ENCODE measurements at places on chromosomes 3 and 15.
A peak's percentile ranks its signal among the peaks of the same experiment; 100 is the strongest.

DNA sequence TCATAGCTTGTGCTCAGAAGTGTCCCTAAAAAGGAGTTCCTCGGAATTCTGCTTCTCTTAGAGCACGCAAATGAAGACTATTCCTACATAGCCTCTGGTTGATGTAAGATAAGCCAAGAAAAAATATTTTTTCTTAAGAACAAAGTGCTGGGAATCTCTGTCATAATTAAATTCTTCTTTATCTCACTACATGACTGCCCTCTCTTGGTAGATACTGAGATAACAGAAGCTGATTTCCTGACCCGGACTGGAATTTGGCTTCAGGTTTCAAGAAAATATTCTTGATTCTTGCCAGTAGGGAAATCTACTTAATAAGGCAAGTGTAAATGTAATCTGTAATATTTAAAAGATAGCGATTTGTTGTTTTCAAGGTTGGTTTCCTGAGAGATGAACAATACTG is 31.3 kb upstream of the SETMAR start:
- peak; percentile 58 for DNase-seq

- DNase-seq: no peak
Measured at GRCh38 chr3:152301745-152302181, 33.0 kb downstream of the MBNL1 start.

- no peak for DNase-seq
Measured at GRCh38 chr15:63554337-63554927, 42.8 kb upstream of the FBXL22 start.

DNA sequence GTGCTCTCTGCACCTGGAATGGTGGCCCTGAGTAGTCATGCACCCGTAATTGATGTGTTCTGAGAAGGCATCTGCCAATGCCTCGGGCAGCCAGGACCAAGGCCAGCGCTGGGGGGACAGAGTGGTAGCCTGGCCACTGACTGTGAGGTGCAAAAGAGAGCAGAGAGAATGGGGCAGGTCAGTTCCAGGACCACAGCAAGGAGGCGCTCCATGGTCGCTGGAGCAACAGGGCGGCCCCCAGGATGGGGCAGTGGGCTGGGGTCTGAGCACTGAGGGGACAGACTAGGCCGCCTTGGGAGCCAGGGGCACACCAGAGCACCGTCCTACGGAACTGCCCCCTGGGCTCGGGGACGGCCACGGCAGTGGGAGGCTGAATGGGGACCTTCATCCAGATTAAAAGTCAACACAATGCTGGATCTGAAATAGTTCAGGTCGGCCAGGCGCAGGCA is 48.3 kb upstream of the IQSEC1 start:
- no peak for DNase-seq

DNA sequence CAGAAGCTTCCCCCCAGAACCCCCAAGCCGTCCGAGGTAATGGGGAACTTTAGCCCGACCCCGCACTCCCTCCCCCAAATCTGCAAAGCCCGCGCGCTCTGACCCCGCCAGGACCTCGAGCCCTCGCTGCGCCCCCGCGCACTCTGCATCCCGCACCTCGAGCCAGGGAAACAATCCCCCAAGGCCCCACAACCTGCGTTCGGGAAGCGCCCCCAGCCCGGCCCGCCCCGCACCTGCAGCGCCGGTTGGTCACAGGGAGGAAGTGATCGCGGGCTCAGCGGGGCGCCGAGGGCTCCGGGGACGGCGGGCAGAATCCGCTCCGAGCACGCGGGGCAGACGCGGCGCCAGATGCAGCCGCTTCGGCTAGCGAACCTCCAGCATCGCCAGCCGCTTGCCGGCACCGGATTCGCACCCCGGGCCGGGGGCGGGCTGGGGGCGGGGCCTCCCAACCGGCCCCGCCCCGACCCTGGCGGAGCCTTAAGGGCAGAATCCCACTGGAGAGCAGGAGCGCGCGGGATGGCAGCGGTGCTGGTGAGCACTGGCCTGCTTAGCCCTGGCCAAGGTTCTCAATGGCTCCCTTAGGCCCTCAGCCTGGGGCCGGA is at the start of gene CAMKV:
TSS of gene CAMKV (minus strand) at position 382 of the 602 bp plus-strand sequence. CDS start 7,518 bp downstream, outside the sequence.
- peak; percentile 58 for DNase-seq

DNA sequence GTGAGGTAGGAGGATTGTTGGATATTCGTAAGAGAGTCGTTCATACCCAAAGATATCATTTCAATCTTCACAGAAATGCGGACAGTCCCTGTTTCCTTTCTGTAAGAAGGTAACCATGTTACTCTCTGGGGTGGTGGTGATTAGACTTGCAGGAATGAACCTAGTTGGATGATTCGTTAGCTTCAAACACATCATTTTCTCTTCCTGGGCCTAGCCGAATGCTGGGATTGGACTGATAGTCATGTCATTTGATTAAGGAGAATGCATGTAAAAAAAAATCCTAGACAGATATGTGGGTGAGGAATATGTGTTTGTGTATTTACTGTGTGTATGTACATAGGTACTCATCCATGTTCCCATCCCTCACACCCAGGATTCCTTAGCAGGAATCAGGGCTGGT is 12.4 kb downstream of the SLCO3A1 start:
- DNase-seq: no peak

- DNase-seq: no peak
Measured at GRCh38 chr3:85007195-85008094, 48.7 kb downstream of the CADM2 start.

DNA sequence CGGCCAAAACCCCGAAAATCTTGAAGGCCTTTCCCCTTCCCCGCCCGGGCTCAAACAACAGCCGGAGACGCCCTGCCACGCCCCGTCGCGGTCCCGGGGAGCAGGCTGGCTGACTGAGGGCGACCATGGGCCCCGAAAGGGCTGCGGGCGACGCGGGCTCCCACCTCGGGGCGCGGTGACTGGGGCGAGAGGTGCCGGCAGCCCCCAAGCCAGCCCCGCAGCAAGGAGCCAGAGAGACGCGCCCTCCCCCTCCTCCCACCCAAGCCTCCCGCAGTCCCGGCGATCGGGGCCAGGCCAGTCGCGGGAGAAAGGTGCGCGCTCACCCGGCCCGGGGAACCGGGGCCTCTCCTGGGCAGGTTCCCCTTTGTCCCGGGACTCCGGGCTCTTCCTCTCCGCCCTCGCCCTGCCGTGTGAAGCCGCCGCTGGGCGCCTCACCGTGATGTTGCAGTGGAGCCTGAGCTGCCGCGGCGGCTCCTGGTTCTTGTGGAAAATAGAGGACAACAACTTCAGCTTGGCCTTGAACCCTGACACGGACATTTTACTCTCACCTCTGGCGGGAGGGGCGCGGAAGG is 30.6 kb upstream of the ZSCAN2 start:
- DNase-seq: peak; percentile 66

DNA sequence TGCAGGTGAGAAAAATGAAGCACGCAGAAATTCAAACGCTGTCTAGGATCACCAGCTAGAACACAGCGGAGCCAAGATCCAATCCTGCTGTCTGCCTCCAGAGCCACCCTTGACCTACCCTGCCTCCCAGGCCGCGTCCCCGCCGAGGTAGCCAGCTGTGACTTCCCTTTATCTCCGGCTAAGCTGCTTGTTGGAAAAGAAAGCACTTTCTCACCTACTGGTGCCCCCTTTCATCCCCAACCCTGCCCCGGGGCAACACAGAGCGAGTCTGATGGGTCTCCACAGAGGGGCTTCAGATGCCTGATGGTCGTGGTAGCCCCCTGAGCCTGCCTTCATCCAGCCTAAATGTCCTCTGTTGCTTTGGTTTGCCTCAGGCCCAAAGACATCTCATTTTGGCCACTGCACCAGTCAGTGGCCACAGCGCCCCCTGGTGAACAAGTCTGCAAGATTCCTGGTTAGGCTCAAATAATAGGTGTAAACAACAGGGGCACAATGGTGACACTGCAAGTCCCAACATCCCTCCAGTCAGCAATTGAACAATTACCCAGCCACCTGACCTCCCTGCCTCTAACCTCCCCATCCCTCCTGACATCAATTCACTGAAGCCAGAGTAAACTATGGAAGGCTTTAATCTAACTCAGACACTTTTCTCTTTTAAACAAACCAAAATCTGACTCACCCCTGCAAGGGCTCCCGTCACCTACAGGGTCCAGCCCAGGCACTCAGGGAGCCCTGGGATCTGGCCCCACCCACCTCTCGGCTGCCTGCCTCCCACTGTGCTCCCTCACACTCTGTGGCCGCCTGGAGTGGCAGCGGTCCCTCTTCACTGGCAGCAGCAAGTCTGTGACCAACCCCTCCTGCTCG is 27.3 kb upstream of the BCL2L10 start:
- peak; percentile 73 for DNase-seq

DNA sequence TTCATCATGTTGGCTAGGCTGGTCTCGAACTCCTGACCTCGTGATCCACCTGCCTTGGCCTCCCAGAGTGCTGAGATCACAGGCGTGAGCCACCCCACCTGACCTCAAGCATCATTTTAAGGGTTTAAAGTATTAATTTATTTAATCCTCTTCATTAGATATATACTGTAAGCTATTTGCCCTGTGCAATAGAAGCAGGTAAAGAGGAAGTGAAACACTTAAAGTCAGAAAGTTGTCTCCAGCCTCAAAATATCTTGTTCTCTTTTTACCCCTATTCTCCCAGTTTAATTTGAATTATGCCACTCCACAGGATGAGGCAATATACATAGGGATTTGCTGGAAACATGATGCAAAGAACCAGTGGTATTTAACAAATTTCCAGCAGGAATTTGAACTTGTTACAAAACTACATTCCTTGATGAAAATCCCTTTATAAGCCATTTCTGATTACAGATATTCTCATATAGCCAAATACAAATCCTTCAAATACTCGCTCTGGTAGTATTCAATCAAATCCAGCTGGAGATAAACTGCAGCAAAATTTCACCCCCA is 2.0 kb downstream of the NDUFB5 start:
- DNase-seq: peak; percentile 58

DNA sequence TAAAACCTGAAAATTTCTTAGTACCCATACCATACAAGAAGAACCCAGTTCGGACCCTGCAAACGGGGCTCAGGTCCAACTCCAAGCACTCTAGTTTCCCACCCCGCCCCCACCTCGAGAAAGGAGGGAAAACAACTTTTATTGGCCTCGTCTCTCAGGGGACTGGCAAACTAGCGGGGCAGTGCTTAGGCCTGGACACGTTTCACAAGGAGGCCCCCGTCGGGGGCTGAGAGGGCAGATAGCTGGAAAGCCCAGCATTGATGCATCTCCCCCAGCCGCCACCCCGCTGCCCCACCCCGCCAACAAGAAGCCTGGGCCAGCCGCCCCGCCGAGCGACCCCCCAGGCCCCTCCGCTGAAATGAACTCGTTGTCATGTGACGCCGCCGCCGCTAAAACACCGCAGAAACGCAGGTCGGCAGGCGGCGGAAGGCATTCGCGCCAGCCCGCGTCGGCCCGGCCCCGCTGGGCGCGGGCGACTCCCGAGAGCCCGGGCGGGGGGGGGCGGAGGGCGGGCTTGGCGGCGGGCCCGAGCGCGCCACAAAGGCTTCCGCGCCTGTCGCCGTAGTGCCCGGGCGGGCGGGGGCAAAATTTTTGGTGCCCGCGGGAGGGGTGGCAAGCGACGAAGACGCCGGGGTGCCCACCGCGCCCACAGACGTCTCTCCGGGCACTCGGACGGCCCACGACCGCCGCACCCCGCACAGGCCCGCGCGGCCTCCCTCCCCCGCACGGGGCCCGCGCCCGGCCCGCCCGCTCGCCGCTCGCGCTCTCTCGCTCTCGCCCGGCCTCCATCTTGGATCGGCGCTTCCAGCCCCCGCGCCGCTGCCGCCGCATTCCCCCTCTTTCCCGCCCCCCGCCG is 634 bp downstream of the STAG1 start:
- no peak for DNase-seq

DNA sequence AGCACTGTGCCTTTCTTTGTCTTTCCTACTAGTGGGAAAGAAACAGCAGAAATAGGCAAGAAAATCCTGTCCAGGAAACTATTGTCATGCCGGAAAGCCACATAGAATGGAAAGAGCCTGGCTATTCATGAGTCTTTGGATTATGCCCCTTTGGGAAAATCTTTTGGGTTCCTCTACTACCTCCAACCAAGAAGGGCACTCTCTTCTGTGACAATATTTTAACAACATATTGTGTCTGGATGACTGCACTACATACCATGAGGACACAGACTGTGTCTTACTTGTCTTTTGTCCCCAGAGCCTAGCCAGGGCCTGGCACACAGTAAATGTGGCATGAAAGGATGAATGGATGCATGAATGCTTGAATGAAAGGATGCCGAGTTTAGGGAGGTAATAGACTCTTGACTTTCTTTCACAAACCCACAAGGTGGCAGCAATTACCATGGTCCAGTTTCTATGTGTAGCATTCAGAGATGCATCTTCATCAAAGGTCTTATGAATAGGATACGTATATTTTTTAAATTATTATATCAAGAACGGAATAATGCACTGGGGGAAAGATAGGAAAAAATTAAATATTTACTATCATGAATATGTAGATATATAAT is 30.3 kb downstream of the ARL14 start:
- peak; percentile 54 for DNase-seq

GRCh38 chr3:8604006-8604405 is 40.6 kb downstream of the SSUH2 start:
- no peak for DNase-seq

DNA sequence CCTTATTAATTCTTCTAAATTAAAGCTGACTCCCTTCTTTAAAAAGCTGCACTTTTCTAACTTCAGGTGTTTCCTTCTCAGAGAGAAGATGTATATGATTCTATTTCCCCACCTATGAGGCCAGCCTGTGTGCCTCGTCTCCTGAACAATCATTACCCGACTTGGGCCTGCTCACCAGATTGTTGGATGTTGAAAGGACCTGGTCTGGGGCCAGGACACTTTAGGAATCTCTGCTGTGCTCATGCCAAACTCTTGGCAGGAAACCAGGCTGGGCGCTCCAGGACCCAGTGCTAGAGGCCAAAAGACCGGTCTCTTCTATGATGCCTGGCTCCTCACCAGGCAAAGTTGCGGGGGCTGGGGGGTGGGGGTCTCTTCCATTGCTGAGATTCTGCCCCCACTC is 16.9 kb upstream of the LRRC31 start:
- no peak for DNase-seq

GRCh38 chr3:40042752-40043443 is 233.5 kb downstream of the MYRIP start:
- DNase-seq: no peak

DNA sequence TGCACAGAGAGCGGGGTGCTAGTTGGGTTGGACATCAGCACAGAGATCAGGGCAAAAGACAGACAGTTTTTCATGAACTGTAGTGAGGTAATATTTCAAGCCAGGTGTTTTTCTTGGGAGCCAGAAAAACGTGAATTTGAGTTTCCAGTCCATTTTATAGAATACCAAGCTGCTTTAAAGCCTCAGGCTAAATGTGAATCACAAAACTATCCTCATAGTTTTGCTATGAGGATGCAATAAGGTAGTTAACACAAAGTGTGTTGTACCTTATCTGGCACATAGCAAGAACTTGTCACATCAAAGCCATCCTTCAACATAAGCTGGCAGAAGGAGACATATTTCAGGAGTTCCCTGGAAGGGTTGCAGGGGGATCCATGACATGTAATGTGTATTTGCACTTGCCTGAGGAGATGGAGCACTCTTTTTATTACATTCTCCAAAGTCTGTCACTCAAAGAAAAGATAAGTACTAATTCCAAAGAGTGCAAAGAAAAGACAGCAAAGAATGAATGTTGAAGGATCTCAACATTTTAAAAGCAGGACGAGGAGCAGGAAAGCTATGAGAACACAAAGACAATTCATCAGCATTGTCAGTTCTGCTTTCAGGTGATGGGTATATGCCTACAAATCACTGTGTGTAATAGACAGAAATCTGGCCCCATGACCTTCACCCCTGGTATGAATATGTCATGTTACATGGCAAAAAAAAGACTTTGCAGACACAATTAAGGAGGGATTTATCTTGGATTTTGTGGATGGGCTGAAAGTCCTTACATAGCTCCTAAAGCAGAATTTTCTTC is 1046.4 kb downstream of the NTRK3 start:
- no peak for DNase-seq

- no peak for DNase-seq
Measured at GRCh38 chr3:107044677-107045076, 332.6 kb upstream of the CCDC54 start.

- no peak for DNase-seq
Measured at GRCh38 chr15:93762036-93762435, 469.3 kb upstream of the MCTP2 start.
